NCI-H1436 treated with DMSO at 0.1 percent for 48 hours (cell line): ENCODE measurements at places on chromosomes 5 and 9.

- no peak for DNase-seq
Measured at GRCh38 chr5:132370181-132370970, 866 bp downstream of the SLC22A5 start.

DNA sequence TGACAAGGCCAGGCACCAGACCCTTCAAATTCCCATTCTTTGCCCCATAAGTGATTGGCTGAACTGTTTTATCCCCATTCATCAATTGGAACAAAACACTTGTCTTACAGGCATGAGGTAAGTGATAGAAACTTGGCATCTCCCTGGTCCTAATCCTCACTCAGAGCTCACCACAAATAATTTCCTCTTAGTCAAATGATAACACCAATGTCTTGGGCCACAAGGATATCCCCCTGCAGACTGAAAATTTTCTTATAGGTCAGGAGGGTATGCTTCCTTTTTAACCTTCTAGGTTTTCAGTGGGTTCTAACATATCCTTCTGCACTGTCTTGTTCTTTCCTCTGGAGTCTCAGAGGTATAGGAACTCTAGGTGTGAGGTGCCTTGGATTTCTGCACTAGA, 14.5 kb downstream of the TNFSF15 start:
- no peak for DNase-seq

- DNase-seq = no peak
Measured at GRCh38 chr5:39214912-39215709, 4.3 kb downstream of the FYB1 start.

DNA sequence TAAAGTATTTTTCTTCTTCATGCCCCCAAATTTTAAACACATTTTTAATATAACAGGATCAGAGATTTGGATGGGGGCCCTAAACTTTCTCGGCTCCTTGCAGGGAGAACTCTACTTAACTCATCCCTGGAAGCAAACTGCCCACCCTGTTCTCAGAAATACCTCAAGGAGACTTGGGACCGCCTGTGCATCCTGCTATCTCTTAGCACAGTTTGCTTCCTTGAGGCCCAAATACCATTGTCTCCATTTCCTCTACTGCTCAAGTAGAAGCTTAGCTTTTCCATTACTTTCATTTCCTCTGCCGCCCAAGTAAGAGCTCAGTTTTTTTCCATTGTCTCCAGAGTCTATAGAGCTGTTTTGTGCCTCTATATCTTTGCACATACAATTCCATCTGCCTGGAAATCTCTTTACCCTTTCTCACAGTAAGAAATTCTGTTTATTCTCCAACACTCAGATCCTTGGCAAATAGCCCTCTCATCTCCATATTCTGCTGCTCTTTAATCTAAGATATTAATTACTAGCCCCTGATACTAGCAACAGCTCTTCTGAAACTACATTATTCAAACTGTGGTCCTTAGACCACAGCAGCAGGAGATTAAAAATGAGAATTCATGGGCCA, 137.8 kb downstream of the CEMIP2 start:
- DNase-seq = no peak

DNA sequence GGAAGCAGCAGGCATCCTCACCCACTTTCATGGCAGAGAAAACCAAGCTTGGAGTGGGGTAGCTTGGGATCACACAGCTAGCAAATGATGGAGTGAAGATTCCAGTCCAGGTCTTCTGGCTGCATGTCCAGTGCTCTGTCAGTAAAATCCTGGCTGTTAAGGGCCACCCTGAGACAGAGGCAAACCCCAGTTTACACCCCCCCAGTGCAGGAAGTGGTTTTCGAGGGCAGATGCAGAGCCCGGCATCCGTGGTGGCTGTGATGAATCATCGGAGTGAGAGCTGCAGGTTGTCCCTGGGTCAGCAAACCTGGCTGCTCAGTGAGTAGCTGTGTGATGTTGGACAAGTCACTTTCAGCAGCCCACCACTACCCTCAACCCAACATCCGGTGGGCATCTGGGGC, 115.4 kb downstream of the RGS3 start:
- DNase-seq = no peak

- DNase-seq = no peak
Measured at GRCh38 chr5:18985171-18985758, 1002.7 kb downstream of the CDH18 start.

- peak; percentile 82 for DNase-seq
Measured at GRCh38 chr5:72013766-72014624, 93.3 kb upstream of the MAP1B start.

DNA sequence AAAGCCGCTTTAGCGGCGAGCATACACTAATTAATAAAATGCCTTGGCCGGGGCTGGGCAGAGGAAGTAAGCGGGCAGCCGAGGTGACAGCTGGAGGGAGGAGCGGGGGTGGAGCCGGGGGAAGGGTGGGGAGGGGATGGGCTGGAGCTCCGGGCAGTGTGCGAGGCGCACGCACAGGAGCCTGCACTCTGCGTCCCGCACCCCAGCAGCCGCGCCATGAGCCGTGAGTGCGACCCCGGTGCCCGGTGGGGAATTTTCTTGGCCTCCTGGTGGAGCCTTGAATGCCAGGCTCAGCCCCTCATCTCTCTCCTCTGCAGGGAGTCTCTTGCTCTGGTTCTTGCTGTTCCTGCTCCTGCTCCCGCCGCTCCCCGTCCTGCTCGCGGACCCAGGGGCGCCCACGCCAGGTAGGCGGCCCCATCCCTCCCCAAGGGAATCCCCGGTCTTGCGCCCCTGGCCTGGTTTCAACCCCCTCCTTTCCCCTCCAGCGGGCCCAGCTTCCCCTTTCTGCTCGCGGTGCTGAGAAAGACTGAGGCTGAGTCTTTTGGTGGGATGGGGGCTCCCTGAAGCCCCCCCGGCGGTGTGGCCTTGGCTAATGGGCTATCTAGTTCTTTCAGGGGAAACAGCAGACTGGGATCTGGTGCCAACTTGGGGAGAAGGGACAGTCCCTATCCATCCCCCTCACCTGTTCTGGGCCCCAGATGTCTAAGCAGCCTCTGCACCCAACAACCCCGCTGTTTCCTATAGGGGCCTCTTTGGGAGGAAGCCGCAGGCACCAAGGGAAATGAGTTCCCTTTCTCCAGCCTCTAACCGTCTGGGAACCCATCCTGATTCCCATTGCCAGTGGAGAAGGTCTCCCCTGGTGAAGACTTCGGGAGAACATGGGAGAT, at the start of gene PTGS1:
Gene PTGS1, plus strand, starts transcription at position 156 of the 887 bp plus-strand sequence. Its CDS starts 61 bp downstream, at position 217.
- no peak for DNase-seq

GRCh38 chr5:168438349-168438748, 47.9 kb upstream of the RARS1 start:
- DNase-seq = no peak

GRCh38 chr5:134509308-134510040, 16.0 kb upstream of the JADE2 start:
- no peak for DNase-seq

GRCh38 chr9:120873512-120873911, 3.5 kb downstream of the PHF19 start:
- no peak for DNase-seq

- no peak for DNase-seq
Measured at GRCh38 chr5:176844706-176845391, 34.5 kb downstream of the UNC5A start.

GRCh38 chr9:110156416-110156815, 51.5 kb downstream of the C9orf152 start:
- no peak for DNase-seq

DNA sequence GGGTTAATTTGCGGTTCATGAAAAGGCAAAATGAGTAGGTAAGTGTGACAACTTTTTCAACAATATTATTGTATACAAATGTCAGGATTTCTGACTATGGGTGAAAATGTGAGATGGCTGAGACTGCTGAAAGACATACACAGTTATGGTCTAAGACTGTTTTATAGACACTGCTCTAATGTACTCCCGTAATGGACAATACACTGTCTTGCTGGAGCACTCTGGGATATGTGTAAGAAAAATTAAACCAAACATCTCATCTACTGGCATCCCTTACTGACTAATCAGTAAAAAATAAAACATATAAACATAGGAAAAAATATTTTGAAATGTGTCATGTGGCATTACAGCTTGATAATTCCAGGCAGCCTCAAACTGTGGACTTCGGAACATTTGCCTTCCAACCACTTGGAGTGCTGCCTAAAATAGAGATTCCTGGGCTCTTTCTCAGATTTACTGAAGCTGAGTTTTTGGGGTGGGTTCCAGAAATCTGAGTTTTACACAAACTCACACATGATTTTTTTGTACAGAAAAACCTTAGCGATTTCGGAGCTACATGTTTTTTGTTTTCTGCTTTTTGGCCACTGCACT, 233.9 kb upstream of the TBCA start:
- no peak for DNase-seq

DNA sequence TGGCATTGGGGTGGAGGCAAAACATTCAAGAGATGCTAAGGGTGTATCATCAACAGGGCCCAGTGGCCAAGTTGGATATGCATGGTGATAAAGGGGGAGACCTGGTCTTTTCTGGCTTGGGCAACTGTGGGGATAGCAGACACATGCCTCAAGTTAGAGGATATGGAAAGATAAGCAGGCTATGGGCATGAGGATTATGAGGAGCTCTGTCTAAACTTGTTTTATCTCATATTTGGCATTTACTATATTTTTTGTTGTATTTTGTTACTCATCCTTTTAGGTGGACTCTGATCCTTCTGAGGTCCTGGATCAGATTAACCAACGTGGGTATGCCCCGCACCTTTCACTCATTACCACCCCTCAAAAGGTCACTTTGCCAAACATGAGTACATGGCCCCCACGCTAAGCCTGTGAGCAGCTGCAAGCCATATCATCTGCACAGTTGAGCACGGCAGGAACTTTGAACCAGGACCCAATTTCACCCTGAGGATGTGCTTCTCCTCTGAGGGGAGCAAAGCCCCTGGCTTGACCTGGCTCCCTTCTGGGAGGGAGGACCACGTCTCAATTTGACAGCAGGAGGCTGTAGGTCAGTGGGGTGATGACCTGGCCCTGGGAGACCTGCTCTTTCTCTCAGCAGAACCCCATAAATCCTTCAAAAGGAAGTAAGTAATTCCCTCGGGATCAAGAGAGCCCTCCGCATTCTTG, 71.1 kb upstream of the CD180 start:
- DNase-seq = no peak

- no peak for DNase-seq
Measured at GRCh38 chr9:121294151-121294743, 26.3 kb downstream of the GSN start.

GRCh38 chr5:173329491-173330337, 1.5 kb upstream of the STC2 start:
- no peak for DNase-seq

GRCh38 chr5:1037123-1037670, 28.6 kb downstream of the NKD2 start:
- no peak for DNase-seq

GRCh38 chr5:177608243-177609075, 8.5 kb downstream of the B4GALT7 start:
- DNase-seq = no peak

- no peak for DNase-seq
Measured at GRCh38 chr5:172211676-172212075, 17.7 kb downstream of the EFCAB9 start.

DNA sequence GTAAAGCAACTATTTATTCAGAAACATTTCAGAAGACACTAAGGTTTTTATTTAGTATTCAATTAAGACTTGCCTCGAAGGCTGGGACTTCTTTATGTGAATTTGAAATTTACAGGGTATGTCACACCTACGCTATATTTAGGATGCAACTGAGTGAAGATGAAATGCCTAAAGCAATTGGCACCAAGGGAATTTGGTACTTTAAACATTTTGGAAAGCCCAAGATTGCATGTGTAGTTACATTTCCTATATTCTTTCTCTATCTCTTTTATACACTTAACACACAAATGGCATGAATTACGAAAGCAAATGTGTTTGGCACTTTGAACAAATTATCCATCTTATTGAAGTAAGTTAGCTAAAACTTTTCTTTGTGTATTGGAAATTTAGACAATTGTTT, 633.3 kb downstream of the PDE4D start:
- no peak for DNase-seq

DNA sequence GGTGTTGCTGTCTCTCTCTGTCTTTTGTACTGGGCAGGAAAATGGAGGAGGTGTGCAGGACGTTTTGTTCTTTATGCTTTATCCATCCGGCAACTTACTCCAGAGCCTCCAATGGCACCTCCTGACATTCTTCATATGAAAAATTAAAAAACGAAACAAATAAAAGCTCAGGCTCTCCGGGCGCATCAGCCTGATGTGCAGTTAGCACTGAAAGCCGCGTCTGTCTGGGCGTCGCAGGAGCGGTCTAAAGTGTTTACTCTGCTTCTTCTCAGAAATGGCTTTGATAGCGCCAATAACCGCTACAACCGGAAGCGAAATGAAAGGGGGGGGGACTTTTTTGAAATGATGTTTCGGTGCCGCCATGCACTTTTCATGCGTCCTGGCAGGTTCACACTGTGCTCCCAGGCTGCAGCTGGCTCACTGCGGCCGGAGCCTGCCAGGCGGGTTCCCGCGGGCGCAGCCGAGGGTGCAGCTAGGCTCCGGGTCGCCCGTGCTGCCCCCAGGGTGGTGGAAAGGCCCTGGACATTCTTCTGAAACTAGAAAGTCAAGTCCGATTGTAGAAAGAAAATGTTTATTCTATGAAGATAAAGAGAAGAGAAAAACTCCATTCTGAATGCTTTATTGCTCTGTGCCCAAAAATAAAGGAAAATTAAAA, 407.7 kb upstream of the IRX1 start:
- DNase-seq = no peak

DNA sequence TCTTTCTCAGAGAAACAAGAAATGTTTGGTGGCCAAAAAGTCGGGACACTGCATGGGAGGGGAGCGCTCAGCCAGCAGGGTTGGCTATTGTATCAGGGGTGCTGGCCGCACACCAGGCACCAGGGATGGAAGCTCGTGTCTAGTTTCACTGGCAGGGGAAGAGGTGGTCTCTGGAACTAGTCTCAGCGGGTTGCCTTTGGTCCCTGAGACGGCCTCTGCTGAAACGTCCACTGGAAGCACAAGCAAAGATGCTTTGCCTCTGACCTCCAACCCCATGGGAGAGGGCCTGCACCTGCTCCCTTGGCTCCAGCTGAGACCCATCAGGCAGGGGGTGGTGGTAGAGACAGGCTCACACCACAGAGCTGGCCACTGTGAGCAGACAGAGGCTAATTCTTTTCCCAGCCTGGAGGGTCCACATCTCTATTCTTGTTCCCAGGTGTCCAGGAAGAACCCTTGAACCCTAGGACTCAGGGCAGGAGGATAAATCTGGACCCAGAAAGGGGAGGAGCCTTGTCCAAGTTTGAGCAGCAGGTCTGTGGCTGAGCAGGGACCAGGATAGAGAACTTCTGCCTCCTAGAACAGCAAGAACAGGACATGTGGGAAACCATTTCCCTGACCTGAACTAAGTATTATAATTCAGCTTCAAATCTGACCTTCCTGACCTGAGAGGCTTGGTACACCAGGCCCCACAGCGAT, 102.6 kb downstream of the RGS3 start:
- DNase-seq = no peak

- no peak for DNase-seq
Measured at GRCh38 chr9:85900504-85901201, 40.3 kb upstream of the NAA35 start.

- no peak for DNase-seq
Measured at GRCh38 chr5:39714036-39714698, 289.4 kb upstream of the DAB2 start.

GRCh38 chr5:143350751-143351602, 52.5 kb downstream of the NR3C1 start:
- no peak for DNase-seq
